Activated CD4-positive, alpha-beta memory T cell treated with anti-CD3 and anti-CD28 coated beads, Interleukin-2, amount 10 ng/mL, durations not matched to agents 7 days and 5 days (primary cell): ENCODE measurements at places on chromosomes 11 and 22. TPM values are rescaled to one million over a fixed set of nuclear protein-coding genes. Genes with fewer than 3 reads are reported as not detected.

DNA sequence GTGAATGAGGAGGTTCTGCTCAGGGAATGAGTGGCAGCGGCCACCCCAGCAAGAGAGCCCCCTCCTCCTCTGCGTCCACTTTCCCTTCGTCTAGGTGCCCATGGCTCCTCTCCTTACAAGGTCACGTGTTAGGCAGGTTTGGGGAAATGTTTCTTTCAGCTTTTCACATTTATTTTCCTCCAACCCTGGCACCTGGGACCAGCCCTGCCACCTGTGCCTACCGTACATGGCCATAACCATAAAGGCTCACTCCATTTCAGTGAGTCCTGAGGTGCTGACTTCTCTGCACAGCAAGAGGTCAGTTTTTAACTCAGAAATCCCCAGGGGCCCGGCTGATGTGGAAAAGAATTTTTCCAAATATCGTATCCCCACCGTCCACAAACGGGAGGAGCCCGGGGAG is 71.2 kb downstream of the FLI1 start:
- DNase-seq: no peak

DNA sequence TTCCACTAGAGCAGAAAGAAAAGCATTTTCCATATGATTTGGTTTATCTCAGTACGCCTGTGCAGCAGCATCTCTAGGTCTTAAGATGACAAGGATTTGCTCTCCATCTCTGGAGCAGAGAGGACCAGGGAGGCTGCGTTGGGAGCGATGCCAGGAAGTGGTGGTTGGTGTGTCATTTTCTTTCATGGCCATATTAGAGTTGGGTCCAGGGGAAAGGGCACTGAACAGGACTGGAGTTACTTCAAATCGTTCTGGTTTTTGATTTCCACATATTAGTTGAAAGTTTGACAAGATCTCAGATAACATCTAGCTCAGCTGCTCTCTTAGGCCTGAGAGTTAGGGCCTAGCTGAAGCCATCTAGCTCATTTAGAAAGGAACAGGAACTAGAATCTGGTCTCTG is 157.7 kb downstream of the ADAMTS15 start:
- no peak for DNase-seq

GRCh38 chr22:50605613-50606074 is 5.1 kb downstream of the MAPK8IP2 start:
- DNase-seq: no peak

DNA sequence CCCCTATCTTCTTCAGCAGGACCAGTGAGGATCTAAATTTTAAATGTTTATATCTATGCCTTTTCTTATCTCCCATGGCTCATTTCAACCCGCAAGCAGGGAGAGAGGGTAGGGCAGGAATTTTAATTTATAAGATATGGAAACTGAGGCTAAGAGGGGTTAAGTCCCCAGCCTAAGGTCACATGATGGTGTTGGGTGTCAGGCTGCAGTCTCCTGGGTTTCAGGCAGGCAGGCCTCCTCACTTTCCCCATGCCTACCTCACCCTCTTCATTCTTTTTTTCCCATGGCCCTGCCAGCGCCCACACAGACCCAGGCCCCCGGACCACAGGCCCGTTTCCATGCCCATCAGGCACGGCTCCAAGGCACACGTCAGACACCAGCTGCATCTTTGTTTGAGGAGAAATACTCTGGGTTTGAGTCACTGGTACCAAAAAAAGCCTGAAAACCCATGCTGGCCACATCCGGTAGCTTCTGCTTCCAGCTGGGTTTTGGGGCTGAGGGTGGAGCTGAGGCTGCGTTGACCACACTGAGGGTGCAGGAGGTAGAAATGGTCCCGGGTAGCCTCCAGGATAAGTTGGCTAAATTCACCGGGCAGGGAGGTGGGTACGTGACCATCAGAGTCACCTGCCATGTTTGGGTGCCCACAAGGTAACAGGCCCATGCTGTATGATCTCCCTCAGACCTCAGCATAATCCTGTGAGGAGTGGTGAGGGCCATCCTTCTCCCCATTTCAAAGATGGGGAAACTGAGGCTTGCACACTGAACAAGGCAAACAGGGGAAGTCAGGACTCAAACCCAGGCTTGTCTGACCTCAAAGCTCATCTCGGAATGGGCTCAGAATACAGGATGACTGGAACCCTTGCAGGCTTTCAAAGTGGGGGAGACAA is 7.5 kb downstream of the CRYBB1 start:
- peak; percentile 84 for DNase-seq

DNA sequence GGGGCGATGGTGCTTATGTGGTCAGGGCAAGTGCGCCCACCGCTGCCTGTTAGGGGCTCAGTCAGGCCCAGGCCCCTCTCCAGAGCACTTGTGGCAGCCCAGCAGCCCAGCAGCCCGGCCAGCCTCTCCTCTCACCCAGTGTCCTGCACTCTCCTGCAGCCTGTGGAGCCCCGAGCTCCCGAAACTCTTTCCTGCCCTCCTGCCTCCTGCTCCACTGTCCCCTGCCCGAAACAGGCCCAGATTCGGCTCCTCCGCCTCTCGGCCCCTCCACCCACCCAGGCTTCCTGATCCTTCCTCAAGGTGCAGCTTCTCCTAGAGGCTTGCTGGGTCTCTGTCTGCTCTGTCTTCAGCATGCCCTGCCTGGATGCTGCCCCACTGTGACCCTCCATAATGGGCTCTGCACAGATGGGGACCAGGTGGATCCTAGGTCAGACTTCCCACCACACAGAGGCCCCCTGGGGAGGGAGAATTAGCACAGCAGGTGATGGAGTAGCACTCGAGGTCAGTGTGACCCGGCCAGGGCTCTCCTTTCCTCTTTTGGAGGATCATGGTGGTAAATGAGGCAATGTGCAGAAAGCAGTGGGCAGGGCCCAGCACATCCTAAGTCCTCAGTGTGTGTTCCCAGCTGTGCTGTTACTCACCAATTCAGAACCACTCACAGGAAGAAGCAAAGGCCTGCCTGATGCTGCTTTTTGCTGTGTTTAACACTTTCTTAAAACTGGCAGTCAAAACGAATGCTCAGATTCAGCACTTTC is 18.6 kb upstream of the NAP1L4 start:
- DNase-seq: peak; percentile 45

DNA sequence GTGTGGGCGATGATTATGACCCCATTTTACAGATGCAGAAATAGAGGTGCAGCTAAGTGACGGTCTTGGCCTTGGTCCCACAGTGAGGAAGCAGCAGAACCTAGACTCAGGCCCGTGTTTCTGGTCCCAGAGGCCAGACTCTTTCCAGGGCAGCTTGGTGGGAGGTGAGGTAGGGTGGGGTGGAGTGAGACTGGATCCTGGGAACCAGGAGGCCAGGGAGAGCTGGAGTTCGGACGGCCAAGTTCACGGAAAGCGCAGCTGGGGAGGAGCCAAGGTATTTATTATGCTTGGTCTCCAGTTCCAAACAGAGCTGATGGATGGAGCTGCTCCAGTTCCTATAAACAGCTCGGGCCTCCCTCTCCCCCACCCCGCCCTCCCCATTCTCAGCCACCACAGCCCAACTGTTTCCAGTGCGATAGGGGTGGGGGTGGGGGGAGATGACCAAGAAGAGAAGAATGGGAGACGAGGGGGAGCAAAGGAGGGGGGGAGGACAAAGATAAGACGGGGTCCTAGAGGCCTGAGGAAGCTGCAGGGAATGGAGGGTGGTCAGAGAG is 16.2 kb downstream of the LRRC32 start:
- peak; percentile 7 for DNase-seq

- DNase-seq: no peak
These were observed 27.1 kb downstream of the DKK3 start for GRCh38 chr11:11981364-11981763.

SLC15A3 gene
- 1.0 TPM for total RNA-seq

TSPAN32 gene
- 50.1 TPM for total RNA-seq

MS4A12 gene
- not detected for total RNA-seq

MLC1 gene
- total RNA-seq: 0.50 TPM

DDTL gene
- total RNA-seq: 2.2 TPM

CHST1 gene
- not detected for total RNA-seq
